HS-27A (cell line): ENCODE measurements at places on chromosomes 1 and 21.

- no peak for DNase-seq
These were observed 171.9 kb upstream of the BRINP3 start for GRCh38 chr1:190649553-190649952.

DNA sequence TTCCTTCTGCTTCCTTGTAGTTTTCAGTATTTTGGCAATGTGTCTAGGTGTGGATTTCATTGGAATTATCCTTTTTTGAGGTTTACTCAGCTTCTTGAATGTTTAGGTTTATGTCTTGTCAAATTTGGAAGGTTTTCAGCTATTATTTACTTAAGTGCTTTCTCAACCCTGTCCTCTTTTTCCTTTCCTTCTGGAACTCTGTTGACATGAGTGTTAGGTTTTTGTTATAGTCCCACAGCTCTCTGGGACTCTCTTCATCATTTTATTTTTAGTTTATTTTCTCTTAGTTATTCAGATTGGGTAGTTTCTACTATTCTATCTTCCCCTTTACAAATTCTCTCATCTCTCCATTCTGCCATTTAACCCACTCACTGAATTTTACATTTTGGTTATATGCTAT, 63.1 kb upstream of the GPR88 start:
- no peak for DNase-seq

DNA sequence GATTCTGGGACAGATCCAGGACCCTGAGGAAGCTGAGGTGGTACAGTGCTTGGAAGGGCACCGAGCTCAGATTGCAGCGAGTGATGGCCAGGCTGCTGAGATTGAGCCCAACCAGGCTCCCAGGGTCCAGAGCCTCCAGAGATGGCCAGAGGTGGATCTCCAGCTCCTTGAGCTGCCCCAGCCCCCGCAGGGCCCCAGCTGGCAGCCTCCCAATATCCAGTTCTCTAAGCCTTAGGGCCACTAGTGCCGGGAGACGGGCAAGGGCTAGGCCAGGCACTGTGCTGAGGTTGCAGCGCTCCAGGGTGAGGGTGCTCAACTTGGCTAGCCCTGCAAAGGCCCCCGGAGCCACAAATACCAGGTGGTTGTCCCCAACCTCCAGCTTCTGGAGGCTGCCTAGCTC, 3.4 kb downstream of the LINGO4 start:
- no peak for DNase-seq

DNA sequence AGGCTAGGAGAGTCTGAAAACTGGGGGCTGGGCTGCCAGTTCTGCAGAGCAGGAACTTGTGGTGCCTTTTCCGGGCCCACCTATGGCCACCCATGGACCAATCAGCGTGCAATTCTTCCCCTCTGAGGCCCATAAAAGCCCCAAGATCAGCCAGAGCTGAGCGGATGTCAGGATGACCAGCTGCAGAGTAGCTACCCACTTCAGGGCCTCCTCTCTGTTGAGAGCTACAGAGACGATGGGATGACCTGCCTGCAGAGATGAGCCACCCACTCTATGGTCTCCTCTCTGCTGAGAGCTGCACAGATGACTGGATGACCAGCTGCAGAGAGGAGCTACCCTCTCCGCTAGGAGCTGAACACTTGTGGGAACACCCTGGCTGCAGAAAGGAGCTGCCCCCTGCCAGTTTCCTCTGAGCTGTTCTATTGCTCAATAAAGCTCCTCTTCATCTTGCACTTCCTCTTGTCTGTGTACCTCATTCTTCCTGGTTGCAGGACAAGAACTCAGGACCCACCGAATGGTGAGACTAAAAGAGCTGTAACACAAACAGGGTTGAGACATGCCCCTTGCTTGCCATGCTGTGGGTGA, 12.8 kb upstream of the AADACL4 start:
- no peak for DNase-seq

DNA sequence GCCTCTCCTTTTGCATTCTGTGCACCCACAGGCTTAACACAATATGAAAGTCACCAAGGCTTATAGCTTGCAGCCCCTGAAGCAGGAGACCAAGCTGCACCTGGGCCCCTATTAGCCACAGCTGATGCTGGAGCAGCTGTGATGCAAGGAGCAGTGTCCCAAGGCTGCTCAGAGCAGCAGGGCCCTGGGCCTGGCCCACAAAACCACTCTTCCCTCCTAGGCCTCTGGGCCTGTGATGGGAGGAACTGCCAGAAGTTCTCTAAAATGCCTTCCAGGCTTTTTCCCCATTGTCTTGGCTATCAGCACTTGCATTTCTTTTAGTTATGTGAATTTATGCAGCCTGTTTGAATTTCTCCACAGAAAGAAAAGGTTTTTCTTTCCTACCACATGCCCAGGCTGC, 89.5 kb upstream of the KCTD3 start:
- DNase-seq = no peak

DNA sequence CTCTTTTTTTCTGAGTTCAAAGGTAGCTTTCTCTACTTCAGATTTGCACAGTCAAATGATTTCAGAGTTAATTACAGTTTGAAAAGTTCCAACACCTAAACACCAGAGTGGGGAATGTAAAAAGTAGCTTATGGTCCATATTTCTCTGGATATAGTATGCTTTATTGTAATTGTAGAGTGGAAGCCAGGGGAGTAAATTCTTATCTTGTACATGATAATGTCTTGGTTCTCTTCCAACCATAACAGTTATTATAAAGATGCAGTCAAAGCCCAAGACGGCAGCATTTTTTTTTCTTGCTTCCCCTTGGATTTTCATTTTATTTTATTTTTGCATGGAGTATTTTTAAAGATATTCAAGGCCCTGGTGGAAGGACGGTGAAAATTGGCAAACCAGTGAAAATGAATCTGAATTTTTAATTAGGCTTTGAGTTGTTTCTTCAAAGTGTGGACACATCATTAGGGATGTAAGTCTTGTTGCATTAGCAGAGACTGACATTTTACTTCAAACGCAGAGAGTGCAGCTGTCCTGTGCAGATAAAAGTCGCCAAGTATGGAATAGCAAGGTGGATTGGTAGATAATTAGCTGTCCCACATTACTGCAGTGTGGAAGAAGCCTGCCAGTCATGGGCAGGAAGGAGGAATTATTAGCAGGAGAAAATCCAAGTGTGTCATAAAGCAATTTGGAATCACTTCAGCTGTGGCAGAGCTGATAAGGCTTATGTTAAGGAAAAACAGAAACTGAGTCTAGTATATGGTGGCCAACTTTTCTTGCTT, 11.3 kb downstream of the CACHD1 start:
- DNase-seq = no peak

DNA sequence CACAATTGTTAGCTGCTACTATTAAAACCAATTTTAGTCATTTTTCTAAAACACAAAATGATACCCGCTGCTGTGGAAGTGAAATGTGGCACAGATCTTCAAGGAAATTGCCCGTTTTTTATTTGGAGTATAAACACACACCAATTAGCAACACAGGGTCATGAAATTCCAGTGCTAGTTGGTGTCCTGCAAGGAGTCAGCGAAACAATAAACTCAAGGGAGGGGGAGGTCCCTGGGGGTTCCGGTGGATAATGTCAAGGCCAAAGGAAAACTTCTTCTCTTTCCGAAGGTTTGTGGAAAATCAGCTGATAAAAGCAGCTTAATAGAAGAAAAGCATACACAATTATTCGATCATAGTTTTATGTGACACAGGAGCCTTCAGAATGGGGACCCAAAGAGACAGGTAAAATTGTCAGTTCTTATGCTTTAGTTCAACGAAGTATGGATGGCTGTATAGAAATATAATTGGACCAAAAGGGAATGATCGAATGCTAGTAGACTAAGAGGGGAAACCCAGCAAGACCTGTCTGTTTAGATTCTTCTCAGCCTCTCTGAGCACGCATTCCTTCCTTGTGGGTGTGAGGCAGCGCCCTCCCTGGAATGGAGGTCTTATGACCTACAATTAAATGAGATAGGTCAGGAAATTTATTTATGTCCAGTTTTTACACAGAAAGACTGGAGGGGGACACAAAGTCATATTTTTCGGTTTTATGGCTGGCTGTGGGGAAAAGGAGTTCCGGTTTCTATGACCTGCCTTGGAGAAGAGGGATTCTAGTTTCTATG, 65.9 kb downstream of the KCNK1 start:
- no peak for DNase-seq

DNA sequence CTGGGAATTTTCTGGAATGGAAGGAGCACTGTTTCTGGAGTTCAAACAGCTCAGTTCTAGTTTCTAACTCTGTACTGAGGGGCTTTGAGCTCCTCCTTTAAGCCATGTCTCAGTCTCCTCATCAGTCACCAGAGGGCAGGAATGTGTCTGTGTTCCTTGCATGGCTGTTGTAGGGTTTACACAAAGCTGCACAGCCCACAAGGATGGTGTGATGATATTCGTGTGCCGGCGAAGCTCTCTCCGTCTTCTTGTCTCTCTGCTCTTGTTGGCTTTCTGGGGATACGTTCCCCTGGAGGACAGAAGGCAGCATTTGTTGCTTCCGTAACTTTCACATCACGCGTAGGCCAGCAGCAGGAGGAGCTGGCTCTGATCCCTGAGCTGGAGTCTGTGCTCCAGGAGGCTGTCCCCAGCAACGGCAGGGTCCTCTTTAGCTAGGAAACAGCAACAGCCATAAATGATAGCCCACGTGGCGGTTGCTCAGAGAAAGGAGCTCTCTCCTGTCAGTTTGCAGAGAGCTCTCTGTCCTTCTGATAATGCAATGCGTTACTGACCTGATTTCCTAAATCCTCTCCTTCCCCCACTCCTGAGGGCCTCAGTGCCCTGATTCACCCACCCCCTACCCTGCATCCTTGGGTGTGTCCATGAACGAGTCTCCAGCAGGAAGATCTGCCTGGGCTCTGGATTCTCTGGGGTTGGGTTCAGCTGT, 189.2 kb upstream of the VAMP3 start:
- no peak for DNase-seq

GRCh38 chr1:96995351-96995750, 273.8 kb downstream of the PTBP2 start:
- no peak for DNase-seq

GRCh38 chr1:154751690-154752089, 118.4 kb downstream of the KCNN3 start:
- DNase-seq = no peak

DNA sequence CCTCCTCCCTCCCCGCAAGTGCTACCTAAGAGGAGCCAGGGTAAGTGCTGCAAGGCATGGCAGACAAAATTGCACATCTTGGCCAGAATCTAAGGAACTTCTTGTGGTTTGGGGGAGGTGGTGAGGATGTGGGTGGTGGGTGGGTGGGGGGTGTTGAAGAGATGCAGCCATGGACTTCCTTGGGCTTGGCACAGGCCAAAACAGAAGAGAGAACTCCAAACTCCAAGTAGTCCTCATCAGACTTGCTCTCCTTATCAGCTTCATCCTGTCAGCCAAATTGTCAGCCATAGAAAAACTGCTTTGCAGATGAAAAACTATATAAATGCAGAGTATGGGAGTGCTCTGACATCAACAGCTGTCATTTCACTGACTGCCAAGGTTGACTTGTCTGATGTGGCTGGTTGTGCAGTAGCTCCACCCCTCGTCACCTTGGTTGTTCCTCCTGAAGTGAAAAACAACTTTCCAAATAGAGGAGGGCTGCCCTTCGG, 7.1 kb downstream of the AMIGO1 start:
- no peak for DNase-seq

DNA sequence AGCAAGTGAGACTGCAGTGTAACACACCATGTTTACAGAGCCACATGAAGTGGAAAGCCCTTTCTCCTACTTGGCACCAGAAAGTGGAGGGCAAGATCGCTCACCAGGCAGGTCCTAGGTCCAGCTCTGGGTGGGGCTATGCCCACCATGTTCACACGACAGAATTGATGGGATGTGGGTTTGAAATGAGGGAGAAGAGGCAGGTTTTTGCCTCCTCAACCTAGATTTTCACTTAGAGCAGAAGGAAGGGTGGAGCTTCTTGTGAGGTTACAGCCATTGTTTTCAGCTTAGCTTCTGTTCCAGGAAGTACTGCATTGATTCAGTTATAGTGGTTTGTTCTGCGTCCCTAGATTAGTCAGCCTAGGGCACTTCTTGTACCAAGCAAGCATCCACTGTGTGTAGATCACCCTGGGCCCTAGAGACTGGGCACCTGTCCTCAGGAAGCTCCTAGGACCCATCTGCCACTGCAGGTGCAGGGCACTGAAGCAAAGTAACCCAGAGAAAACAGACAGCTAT, 2.3 kb downstream of the CD53 start:
- no peak for DNase-seq

GRCh38 chr21:26554365-26554764, 18.7 kb downstream of the CYYR1 start:
- DNase-seq = no peak

DNA sequence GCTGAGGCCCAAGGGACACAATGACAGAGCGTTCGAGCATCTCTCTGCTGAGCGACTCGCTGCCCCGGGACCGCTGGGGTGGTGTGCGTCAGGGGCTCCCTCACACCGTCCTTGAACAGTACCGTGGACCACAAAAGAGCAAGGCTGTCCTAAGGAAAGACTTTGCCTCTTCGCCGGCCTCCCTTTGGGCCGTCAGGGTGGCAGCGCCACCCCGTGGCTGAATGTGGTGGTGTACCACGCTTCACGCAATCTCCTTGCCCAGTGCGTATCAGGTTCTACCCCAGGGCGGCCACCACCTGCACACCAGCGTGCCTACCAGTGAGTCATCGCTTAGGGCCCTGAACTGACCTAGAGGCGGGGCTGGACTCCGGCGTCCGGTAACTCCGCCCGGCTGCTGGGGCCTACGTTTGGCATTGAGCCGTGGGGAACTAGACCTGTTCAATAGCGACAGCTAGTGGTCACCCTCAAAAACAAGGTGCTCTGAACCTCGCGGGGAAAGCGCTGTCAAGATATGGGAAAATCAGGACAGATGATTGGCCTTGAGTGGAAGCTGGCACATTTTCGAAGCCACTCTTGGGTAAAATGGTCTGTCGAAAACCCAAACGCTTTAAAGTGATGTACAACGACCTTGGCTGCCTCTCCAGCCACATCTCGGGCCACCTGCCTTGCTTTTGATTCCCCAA, 8.1 kb upstream of the TRAF3IP3 start:
- DNase-seq = peak; percentile 68

DNA sequence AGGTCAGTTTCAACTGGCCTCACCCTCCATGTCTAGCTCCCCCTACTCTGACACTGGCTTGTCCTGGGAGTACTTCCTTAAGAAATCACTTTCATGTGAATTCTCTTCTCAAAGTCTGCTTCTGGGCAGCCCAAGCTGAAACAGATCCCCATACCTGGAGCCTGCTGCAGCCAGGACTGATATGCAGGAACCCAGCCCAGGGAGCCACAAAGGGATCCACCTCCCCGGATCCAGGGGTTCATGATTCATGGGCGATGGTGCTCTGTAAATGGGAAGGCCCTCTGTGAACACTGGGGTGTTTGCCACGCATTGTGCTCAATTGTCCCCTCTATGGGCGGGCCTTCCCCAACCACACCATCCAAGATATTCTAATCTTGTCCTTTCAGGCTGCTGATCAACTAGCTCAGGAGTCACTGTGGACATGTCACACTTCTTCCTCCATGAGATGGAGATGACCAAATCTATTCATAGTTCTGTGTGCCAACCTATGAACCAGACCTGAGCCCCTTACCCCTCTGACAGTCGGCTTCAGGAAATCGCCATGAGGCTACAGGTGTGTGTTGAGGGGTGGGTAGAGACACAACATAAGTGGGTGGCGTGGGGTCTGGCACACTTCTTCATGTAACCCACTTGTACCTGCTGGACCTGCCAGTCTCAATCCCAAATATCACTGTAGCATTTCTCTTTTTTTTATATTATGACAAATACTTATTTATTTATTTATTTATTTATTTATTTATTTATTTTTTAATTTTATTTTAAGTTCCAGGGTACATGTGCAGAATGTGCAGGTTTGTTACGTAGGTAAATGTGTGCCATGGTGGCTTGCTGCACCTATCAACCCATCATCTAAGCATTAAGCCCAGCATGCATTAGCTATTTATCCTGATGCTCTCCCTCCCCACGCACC, 41.8 kb downstream of the RUNX3 start:
- no peak for DNase-seq

GRCh38 chr1:45669379-45669778, 17.0 kb downstream of the GPBP1L1 start:
- DNase-seq = no peak

- DNase-seq = no peak
These were observed 224.1 kb downstream of the COL11A1 start for GRCh38 chr1:102884238-102884637.
